ENCODE measurements at places on chromosomes 2 and 18. TPM values are rescaled to one million over a fixed set of nuclear protein-coding genes. Genes with fewer than 3 reads are reported as not detected.

DNA sequence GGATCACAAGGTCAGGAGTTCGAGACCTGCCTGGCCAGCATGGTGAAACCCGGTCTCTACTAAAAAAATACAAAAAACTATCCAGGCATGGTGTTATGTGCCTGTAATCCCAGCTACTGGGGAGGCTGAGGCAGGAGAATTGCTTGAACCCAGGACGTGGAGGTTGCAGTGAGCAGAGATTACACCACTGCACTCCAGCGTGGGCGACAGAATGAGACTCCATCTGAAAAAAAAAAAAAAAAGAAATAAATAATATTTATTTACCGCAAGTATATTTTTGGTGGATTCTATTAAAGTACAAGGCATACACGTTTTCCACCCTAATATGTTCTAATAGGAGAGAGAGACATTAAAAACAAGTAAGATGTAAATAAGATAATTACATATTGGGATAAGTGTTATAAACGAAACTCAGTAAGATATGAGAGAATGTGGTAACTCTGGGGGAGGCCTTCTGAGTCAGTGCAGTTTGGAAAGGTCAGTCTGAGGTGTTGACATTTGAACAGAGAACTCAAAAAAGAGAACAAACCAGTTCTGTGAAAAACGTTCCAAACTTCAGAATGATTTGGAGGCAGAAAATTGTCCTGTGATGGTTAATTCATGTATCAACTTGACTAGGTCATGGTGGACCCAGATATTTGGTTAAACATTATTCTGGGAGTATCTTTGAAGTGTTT is 8.8 kb upstream of the POLI start:
- DNase-seq, result no peak

DNA sequence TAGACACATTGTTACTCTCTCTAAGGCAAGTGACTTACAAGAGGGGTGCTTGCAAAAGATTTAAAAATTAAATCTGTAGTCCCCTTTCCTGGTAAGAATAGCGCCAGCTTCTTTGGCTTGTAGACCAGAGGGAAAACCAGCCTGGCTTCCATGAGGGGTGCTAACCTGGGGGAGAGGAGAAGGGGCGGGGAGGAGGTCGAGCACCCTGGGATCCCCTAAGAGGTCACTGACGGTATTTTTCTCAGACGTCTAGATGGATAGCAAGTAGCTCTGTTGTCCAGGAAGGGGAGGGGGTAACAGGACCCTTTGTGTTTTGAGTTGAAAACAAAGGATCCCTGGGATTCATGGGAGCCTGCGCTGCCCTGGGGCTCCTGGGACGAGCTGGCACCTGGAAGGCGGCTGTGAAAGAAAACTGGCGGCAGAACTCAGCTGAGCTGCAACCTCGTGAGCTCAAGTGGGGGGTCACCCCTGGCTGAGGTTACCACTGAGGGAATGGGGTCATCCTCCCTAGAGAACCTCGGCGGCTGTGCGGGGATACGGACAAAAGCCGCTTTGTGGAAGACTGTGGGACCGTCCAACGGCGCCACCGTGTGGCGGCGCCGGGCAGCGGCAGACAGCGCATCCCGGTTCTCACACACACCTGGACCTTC is 37.8 kb upstream of the MRPL19 start:
- DNase-seq, result no peak

DNA sequence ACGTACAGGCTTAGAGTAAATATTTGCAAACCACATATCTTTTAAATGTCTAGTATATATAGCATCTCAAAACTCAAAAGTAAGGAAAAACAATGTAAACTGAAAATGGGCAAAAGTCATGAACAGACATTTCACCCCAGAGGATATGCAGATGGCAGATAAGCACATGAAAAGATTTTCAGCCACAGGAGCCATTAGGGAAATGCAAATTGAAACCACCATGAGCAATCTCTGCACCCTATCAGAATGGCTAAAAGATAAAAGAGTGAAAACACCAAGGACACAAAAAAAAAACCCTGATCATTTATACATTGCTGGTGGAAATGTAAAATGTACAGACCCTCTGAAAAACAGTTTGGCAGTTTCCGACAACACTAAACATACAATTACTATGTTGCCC is 292.7 kb downstream of the ZNF516 start:
- no peak for DNase-seq

- no peak for DNase-seq
Observed at GRCh38 chr2:140526575-140526974, 1604.2 kb downstream of the LRP1B start.

- DNase-seq, result no peak
Observed at GRCh38 chr18:6683112-6683876, 46.2 kb upstream of the ARHGAP28 start.

GRCh38 chr2:196077821-196078220 is 9.2 kb upstream of the DNAH7 start:
- DNase-seq, result no peak

- no peak for DNase-seq
Observed at GRCh38 chr2:240646176-240646899, 21.1 kb downstream of the GPR35 start.

DNA sequence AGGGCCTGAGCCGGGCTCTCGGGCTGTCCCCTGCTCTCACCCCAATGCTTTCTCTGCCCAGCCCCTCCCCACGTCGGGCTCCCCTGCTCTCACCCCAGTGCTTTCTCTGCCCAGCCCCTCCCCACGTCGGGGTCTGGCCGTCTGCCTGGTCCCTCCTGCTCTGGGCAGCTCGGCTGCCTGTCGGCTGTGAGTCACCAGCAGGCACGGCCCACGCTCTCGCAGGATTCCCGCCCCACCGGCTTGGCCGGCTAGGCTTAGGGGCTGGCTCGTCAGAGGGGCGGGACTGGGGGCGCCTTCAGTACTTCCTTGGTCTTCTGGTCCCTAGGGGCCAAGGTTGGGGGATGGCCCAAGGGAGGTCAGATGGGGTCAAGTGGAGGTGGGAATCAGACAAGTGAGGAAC is 3.3 kb downstream of the BOK start:
- DNase-seq, result no peak

DNA sequence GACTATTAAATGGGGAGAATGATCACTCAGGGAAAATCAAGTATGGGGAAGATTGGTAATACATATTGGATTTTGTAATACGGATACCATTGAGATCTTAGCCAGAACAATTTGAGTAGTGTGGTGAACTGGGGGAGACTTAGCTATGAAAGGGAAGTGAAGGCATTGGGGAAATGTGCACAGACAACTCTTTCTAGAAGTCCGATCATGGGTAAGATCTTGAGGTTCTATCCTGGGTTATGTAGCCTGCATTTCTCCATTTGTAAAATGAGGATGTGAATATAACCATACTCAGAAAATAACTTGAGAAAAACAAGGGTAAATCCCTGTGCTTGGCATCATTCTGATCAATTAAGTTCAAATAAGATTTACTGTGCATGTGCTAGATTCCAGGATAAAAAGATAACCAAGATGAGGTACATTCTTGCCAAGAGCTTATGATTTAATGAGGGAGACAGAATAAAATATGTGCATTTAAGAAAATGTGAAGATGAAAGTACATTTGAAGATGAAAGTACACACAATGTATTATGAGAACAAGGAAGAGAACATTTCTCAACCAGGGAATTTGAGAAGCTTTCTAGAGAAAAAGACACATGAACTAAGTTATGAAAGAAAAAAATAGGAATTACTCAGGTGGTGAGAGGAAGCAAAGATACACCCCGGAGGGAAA is 49.5 kb downstream of the SLC40A1 start:
- no peak for DNase-seq

DNA sequence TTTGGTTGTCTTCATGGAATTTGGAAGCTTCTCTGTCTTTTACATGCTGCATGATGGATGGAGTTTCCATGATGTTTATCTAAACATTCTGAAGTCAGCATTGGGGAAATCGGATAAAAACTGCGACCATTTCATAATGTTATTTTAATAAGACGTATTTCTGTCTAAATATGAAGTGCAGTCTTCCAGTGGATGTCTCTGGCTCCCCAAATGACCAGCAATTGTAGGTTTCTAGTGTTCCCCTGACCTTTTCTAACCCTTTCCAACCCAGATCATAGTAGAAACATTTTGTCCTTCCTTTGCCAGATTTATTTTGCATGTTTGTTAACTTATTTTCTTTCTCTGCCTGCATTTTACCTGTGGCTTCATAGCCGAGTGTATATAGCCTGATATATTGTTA is 559.3 kb downstream of the ADCYAP1 start:
- DNase-seq, result no peak

- peak; percentile 60 for DNase-seq
Observed at GRCh38 chr2:240230291-240230931, 90.0 kb upstream of the OTOS start.

DNA sequence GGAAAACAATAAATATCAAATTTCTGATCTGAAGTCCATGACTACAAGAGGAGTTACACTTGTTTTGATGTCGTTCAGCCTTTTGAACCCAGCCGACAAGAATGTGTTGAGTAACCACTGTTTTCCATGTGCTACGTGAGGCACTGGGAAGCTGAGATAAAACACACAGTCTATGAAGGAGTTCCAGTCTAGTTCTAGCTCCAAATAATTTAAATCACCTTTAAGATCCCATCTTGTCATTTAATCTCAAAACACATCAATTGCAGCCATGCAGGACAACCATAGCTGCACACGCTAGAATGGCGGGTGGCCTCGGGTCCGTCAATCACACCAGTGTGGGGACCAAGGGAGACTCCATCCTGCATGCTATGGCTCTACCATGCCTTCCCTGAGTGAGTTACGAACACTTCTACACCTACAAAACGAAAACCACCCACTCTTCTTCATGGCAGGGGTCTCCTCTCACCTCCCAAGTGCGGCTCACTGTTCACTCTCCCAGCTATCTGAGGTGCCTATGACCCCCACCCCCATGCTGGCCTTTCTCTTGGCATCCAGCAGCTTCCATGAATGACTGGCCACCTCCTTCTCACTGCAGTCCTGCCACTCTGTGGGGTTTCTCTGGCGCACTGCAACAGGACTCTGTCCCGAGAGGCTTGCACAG is 3.8 kb downstream of the FHL2 start:
- no peak for DNase-seq

DNA sequence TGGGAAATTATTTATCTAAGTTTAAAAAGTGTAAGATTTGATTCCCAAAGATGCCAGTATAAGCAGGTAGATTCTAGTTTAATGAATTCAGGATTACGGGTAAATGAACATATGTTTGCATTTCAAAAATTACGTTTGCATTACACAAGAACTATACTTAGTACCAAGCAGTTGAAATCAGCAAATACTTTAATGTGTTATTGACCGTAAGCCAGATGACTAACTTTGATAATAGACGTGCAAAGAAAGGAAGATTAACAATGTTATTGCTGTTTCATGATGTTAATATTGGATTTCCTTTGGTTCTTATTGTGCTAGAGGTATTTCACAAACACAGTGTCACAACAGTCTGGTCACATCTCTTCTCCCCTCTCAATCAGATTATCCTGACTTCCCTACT is 294.7 kb downstream of the TDRD15 start:
- no peak for DNase-seq

GRCh38 chr18:11096411-11096810 is 53.0 kb downstream of the PIEZO2 start:
- no peak for DNase-seq

- no peak for DNase-seq
Observed at GRCh38 chr2:7004636-7005035, 87.4 kb downstream of the RNF144A start.

DNA sequence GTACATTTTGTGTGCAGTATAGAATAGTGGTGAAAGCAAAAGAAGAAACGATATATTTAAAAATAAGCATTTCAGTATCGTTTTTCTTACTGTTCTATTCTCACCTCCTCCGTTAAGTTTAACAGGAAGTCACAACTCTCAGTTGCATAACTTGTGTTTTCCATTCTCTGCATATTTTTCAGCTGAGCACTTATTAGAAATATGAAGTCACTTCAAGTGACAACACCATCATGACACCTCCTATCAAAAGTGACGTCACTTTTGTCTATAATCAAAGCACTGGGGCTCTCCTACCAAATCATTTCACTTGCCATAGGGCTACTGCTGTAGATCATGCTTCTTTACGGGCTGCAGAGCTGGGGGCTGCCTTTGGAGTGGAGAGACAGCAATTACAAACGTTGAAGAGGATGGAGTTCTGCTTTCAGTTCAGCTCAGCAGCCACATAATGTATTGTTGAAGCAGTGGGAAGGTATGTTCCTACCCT is 36.3 kb downstream of the STAT4 start:
- DNase-seq, result no peak

The SKA1 gene
- not detected for total RNA-seq

The EVX2 gene
- not detected for total RNA-seq

The LOXHD1 gene
- 2.3 TPM for total RNA-seq

The GCA gene
- total RNA-seq, result 50.8 TPM

The ELOA2 gene
- total RNA-seq, result not detected

The FRZB gene
- 5.5 TPM for total RNA-seq

The LIMS3 gene
- total RNA-seq, result 9.7 TPM

The DCC gene
- total RNA-seq, result 0.42 TPM

The HOXD4 gene
- 4.1 TPM for total RNA-seq

The OTX1 gene
- not detected for total RNA-seq

All from mesenteric fat pad (tissue), 1 donor.